Breast epithelium (tissue), 4 donors: ENCODE measurements at places on chromosomes 11 and 22.

GRCh38 chr11:67253872-67254624 is 12.2 kb upstream of the GRK2 start:
- no peak for DNase-seq

- no peak for DNase-seq
Measured at GRCh38 chr11:96272529-96273222, 70.3 kb downstream of the MAML2 start.

GRCh38 chr11:134034496-134035381 is 34.1 kb upstream of the JAM3 start:
- DNase-seq, result peak; percentile 26

- DNase-seq, result no peak
Measured at GRCh38 chr22:29093501-29094300, 20.9 kb downstream of the KREMEN1 start.

DNA sequence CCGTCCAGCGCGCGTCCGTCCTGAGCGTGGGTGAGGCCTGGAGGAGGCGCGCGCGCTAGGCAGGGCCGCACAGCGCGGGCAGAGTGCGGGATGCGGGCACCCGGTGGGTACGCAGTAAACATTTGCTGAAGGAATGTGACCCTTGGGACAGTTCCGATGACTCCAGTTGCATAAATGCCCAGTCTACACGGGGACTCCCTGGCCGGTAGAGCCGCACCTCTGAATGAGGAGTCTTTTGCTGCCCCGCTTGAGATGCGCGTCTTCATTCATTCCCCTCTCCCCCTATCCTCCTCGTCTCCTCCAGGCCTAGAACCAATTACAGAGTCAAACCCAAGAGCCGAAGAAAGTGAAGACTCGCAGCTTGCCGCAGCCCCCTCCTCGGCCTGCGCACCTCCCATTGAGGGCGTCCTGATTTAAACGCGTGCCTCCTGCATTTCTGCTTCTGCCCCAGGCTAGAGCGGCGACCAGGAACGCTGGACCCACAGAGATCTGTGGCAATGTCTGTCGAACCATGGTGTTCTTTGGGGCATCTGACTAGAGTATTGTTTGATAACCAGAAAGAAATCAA is 729 bp upstream of the CHKB start:
- no peak for DNase-seq

DNA sequence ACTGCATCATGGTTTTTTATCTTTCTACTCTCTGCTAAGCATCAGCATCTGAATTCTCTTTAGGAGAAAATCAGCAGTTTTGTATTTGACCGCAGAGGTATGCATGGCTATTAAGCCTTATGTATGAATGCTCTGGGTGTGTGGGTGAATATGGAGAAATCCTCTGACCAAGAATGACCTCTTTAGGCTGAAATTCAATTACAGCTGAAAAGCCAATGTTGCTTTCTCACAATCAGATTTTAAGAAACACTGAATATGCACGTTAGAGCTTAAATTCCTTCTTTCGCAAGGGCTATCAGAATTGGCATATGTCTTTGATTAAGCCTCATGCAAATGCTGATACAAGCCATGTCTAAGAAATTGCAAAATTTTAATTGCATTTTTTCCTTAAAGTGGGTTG is 43.2 kb downstream of the ARHGAP42 start:
- DNase-seq, result no peak

- DNase-seq, result no peak
Measured at GRCh38 chr11:26333906-26334305, 2.0 kb downstream of the ANO3 start.

- DNase-seq, result no peak
Measured at GRCh38 chr11:57297221-57297620, 27.5 kb downstream of the TNKS1BP1 start.

GRCh38 chr11:8701891-8702597 is 19.5 kb downstream of the RPL27A start:
- DNase-seq, result no peak

- DNase-seq, result no peak
Measured at GRCh38 chr11:122033631-122034030, 82.4 kb downstream of the BLID start.

DNA sequence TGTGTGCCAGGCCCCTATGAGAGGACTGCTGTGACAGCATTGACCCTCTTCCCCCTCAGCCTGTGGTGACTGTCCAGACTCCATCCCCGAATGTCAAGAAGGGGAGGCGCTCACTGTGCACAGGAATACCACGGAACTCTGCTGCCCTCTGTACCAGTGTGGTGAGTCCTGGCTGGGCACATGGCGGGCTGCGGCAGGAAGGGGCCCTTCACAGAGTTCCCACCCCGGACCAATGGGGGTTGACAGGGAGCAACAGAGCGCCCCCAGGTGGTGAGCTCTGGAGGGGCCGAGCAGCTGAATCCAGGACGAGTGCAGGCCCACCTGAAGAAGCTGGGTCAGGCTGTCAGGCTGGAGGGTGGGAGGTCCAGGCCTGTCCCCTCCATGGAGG is 83.8 kb upstream of the MYOD1 start:
- DNase-seq, result no peak

DNA sequence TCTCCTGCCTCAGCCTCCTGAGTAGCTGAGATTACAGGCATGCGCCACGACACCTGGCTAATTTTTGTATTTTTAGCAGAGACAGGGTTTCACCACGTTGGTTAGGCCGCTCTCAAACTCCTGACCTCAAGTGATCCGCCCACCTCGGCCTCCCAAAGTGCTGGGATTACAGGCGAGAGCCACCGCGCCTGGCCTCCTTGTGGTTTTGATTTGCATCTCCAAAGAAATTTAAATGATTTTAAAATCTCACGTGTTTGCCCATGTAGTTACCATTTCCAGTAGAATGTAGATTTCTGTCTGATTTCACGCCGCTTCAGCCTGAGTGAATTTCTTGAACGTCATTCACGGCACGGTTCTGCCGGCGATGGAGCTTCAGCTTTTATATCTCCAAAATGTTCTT is 55.8 kb downstream of the IGF2 start:
- DNase-seq, result no peak

GRCh38 chr22:45458532-45458931 is 44.2 kb upstream of the FBLN1 start:
- no peak for DNase-seq
